ENCODE measurements at places on chromosomes 2 and 18. TPM values are rescaled to one million over a fixed set of nuclear protein-coding genes. Genes with fewer than 3 reads are reported as not detected.

- DNase-seq, result no peak
These were observed 3.3 kb downstream of the CROCC2 start for GRCh38 chr2:240909216-240909974.

DNA sequence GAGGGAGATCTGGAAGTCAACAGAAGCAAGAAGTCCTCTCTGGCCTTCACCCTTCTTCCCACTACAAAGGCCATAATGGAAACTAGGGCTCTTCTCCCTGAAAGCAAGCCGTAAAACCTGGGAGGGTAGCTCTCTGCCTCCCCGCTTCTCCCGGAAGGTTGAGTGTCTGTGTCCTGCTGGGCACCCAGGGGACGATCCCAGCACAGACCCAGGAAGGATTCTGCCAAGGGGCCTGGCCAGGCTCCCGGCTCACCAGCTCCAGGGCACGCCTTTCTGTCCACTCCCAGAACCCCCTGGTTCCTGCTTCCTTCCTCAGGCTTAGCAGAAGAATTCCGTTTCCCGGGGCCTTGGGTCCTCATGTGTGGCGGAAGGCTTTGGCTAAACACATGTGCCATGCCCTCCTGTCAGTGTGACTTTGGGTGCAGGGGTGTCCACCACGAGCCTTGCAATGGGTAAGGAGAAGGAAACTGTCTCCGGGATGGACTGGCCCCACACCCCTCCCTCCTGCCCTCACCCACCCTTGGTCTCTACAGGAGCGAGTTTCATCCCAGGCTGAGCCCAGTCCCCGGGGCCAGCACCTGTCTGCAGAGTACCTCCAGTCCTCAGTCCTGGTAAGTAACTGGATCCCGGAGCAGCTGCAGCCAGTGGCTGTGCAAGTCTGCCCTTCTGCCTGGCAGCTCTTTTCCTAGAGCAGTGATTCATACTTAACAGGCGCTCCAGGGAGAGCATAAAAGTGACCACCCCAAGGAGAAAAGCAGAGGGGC is 135.8 kb downstream of the TPO start:
- no peak for DNase-seq

- DNase-seq, result no peak
These were observed 35.4 kb downstream of the PPP4R3B start for GRCh38 chr2:55581874-55582547.

DNA sequence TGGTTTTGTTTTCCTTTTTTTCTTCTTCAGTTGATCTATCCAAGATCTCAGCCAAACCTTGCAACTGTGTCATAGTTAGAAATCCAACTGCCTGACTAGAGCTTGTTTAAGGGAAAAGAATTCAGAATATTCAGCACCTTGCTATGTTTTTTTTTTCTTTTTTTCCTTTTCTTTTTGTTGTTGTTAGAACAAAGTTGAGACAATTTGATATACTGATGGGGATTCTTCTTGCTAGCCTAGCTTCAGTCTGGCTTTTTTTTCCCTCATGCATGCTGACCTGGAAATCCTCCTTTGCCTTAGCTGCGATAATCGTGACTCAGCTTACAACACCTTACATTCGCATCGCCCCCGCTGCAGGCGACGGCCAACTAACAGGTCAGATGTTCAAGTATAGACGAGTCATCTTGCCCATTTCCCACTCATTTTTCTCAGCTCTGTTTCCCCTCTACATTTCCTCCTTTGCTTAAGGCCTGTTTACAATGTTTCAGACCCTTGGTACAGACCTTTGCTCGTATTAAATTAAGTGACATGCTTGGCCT is 487.2 kb upstream of the RAB12 start:
- DNase-seq, result no peak

DNA sequence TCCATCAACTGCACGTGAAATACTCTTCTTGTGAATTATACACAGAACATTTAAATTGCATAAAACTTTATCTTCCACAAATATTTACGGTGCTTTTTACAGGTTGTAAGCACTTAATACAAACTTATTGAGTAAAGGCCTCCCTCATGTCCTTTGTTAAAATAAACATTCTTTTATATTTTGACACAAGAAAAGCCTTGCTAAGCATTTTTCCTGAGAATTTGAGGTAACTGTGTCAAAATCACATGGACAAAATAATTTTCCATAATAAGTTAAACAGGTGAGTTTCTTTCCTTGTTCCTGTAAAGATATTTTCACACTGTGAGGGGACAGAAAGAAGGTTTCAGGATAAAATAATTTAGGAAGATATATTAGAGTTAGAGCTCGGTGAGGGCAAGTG is 1317.1 kb upstream of the ZEB2 start:
- no peak for DNase-seq

DNA sequence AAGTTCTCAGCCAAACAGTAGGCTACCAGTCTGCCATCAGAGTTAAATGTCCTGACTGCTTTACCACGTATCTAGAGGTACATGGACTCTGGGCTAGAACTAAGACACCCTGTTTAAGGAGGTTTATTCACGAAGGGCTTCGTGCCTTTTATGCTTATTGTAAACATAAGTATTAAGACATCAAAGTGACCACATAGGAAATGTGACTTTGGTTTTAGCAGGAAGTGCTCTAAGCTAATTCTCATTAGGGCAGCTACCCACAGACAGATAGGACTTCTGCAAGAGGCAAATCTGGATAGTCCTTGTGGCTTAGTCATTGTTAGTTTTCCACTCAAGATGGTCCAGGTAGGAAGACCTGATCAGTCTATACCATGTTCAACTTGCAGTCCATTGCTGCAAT is 233.3 kb upstream of the MGAT5 start:
- no peak for DNase-seq

GRCh38 chr2:46230115-46230571 is 67.1 kb upstream of the EPAS1 start:
- DNase-seq, result no peak

DNA sequence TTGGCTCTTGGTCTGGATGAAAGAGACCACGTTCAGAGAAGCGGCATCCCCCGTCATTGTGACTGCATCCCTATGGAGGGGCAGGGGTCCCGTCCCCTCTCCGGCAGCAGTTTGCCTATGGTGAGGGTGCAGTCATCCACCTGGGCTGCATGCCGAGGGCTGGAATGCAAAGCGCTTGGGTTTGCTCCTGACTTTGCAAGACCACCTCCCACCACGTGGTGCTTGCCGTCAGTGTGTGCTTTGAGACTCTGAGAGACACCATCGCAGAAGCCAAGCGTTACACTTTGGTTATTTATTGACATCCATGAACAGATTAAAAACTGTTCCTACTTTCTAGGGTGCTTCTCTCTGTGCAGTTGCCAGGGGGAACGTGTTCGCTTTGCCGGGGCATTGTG is 59.5 kb downstream of the SH3RF3 start:
- DNase-seq, result no peak

- DNase-seq, result no peak
These were observed 25.5 kb downstream of the CHST10 start for GRCh38 chr2:100391735-100392515.

GRCh38 chr18:3402982-3403451 is 47.0 kb upstream of the TGIF1 start:
- no peak for DNase-seq

GRCh38 chr18:54416436-54416835 is 58.7 kb downstream of the C18orf54 start:
- no peak for DNase-seq

Gene DNER
- total RNA-seq, result not detected

Gene RBM44
- 5.0 TPM for total RNA-seq

Gene UCN
- 3.6 TPM for total RNA-seq

Gene SLC9A2
- total RNA-seq, result not detected

Gene PKDCC
- total RNA-seq, result not detected

Gene C2orf72
- total RNA-seq, result not detected

Gene FZD7
- total RNA-seq, result not detected

Gene TRIM54
- not detected for total RNA-seq

Gene SCYGR6
- not detected for total RNA-seq

Gene LIPG
- total RNA-seq, result not detected

Measured in natural killer cell (primary cell).